ENCODE measurements at places on chromosomes 2 and 18. TPM values are rescaled to one million over a fixed set of nuclear protein-coding genes. Genes with fewer than 3 reads are reported as not detected.
A peak's percentile ranks its signal among the peaks of the same experiment; 100 is the strongest.

Gene DSEL
- 8.7 TPM for total RNA-seq

Gene SPATA3
- not detected for total RNA-seq

Gene SLC11A1
- 19.3 TPM for total RNA-seq

Gene TSPYL6
- total RNA-seq = not detected

Gene UGT1A4
- total RNA-seq = 1.2 TPM

Gene MREG
- total RNA-seq = 6.4 TPM

Gene B4GALT6
- 2.9 TPM for total RNA-seq

Gene CHRND
- total RNA-seq = not detected

Gene MYO3B
- not detected for total RNA-seq

DNA sequence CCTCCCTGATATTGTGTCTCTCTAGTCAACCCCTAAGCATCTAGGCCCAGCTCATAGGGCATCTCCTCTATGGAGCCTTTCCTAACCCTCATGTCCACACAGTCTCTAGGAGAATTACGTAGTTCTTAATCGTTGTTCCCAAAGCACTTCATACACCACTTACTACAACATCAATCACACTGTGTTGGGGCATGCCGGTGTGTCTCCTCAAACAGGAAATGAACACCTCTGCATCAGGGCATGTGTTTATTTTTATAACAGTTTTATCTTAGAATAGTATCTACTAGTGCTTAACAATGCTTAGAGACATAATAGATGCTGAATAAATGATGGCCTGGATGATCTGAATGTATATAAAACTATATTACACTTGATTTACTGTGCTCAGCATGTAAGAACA is 19.7 kb downstream of the CYP1B1 start:
- H3K36me3 ChIP-seq = no peaks in the 10 kb centered on the region
- no peaks in the 10 kb centered on the region for H3K4me1 ChIP-seq
- no peaks in the 10 kb centered on the region for H3K27me3 ChIP-seq
- H3K4me3 ChIP-seq = no peak overlapping the region
- DNase-seq = no peak

- no peak overlapping the region for H3K27ac ChIP-seq
- H3K27me3 ChIP-seq = no peaks in the 10 kb centered on the region
- no peak overlapping the region for H3K4me3 ChIP-seq
- no peak for DNase-seq
- no peaks in the 10 kb centered on the region for H3K4me1 ChIP-seq
Observed at GRCh38 chr2:146624430-146625160, 1220.2 kb upstream of the ACVR2A start.

- no peak overlapping the region for H3K4me3 ChIP-seq
- no peak overlapping the region for H3K27ac ChIP-seq
- DNase-seq = no peak
- H3K4me1 ChIP-seq = no peaks in the 10 kb centered on the region
Observed at GRCh38 chr18:6382963-6383362, 31.7 kb downstream of the L3MBTL4 start.

- no peaks in the 10 kb centered on the region for H3K27me3 ChIP-seq
- H3K36me3 ChIP-seq = no peaks in the 10 kb centered on the region
- H3K4me1 ChIP-seq = no peaks in the 10 kb centered on the region
- no peak overlapping the region for H3K4me3 ChIP-seq
- no peak overlapping the region for H3K27ac ChIP-seq
- DNase-seq = no peak
Observed at GRCh38 chr2:196510246-196510645, 129.3 kb upstream of the CCDC150 start.

- no peaks in the 10 kb centered on the region for H3K36me3 ChIP-seq
- peaks cover 31% of the 10 kb centered on the region for H3K4me1 ChIP-seq
- peak overlapping the region; percentile 84 for H3K27ac ChIP-seq
- no peak overlapping the region for H3K4me3 ChIP-seq
- no peaks in the 10 kb centered on the region for H3K27me3 ChIP-seq
Observed at GRCh38 chr2:43518181-43518580, 77.7 kb downstream of the THADA start.

GRCh38 chr2:51812138-51812866 is 780.4 kb upstream of the NRXN1 start:
- no peaks in the 10 kb centered on the region for H3K27me3 ChIP-seq
- no peak overlapping the region for H3K4me3 ChIP-seq
- H3K4me1 ChIP-seq = no peaks in the 10 kb centered on the region
- no peak for DNase-seq
- H3K36me3 ChIP-seq = no peaks in the 10 kb centered on the region

DNA sequence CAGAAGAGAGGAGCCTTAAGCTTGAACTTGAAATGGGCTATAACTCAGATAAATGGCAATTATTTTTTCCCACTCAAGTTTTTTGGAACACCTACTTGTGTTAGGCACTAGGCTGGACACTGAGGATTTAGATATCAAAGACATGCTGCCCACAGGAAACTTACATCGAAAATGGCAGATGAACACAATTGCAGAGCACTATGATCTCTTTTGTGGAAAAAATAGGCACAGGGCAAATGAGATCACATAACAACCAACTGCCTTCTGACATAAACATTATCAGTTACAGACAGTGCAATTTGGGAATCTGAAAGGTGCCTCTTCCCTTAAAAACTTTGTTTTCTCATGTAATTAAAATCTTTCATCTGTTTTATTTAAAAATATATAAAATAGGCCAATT is 3.8 kb upstream of the IRS1 start:
- peaks cover 36% of the 10 kb centered on the region for H3K4me1 ChIP-seq
- H3K36me3 ChIP-seq = no peaks in the 10 kb centered on the region
- H3K27me3 ChIP-seq = peaks cover 48% of the 10 kb centered on the region
- no peak overlapping the region for H3K4me3 ChIP-seq

- DNase-seq = no peak
- H3K36me3 ChIP-seq = no peaks in the 10 kb centered on the region
- H3K27me3 ChIP-seq = peaks cover 5% of the 10 kb centered on the region
- H3K4me1 ChIP-seq = no peaks in the 10 kb centered on the region
- H3K4me3 ChIP-seq = no peak overlapping the region
Observed at GRCh38 chr2:10253596-10254372, 48.9 kb upstream of the HPCAL1 start.

GRCh38 chr2:58237741-58238140 is 3.4 kb downstream of the FANCL start:
- no peak overlapping the region for H3K27ac ChIP-seq
- no peak overlapping the region for H3K4me3 ChIP-seq
- DNase-seq = no peak
- peaks cover 32% of the 10 kb centered on the region for H3K4me1 ChIP-seq
- no peaks in the 10 kb centered on the region for H3K36me3 ChIP-seq

DNA sequence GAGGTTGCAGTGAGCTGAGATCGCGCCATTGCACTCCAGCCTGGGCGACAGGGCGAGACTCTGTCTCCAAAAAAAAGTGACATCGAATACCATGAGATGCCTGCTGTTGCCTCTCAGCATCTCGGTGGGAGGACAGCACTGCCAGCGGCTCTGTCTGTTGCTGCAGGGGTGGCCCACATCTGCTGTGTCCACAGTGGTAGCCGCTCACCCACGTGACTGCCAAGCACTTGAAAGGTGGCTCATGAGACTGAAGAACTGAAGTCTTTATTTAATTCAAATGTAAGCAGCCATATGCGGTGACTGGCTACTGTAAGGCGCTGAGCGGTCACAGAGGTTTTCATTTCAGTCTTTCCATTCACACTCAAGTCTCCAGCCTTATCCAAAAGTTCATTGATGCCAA is 25.8 kb downstream of the IMPA2 start:
- peaks cover 63% of the 10 kb centered on the region for H3K36me3 ChIP-seq
- no peak overlapping the region for H3K4me3 ChIP-seq
- DNase-seq = no peak

DNA sequence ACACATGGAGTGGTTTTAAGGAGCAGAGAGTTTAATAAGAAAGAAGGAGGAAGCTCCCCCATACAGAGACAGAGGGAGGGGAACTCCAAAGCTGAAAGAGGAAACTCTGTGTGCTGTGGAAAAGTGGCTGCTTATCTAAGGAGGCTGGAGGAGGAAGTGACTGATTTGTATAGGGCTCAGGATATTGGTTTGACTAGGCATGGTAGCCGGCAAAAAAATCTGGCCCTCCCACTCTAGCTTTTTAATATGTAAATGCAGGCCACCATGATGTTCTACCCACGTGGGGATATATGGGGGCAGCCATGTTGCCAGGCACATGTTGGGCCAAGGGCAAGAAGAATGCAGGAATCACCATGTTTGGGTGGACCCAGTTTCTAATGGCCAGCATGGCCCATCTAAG is 64.3 kb downstream of the HNMT start:
- H3K4me3 ChIP-seq = no peak overlapping the region
- H3K27me3 ChIP-seq = no peaks in the 10 kb centered on the region
- H3K27ac ChIP-seq = no peak overlapping the region
- no peaks in the 10 kb centered on the region for H3K4me1 ChIP-seq

GRCh38 chr2:67613227-67613626 is 216.1 kb downstream of the ETAA1 start:
- H3K4me1 ChIP-seq = no peaks in the 10 kb centered on the region
- H3K4me3 ChIP-seq = no peak overlapping the region
- H3K27ac ChIP-seq = no peak overlapping the region
- H3K36me3 ChIP-seq = no peaks in the 10 kb centered on the region
- no peaks in the 10 kb centered on the region for H3K27me3 ChIP-seq

GRCh38 chr2:28231110-28231631 is 161.5 kb upstream of the FOSL2 start:
- H3K27me3 ChIP-seq = no peaks in the 10 kb centered on the region
- peaks cover 57% of the 10 kb centered on the region for H3K4me1 ChIP-seq
- no peaks in the 10 kb centered on the region for H3K36me3 ChIP-seq
- peak; percentile 65 for DNase-seq
- no peak overlapping the region for H3K4me3 ChIP-seq

GRCh38 chr18:28189400-28190239 is 12.7 kb upstream of the CDH2 start:
- no peaks in the 10 kb centered on the region for H3K27me3 ChIP-seq
- DNase-seq = peak; percentile 58
- H3K36me3 ChIP-seq = no peaks in the 10 kb centered on the region
- no peaks in the 10 kb centered on the region for H3K4me1 ChIP-seq
- no peak overlapping the region for H3K27ac ChIP-seq
- H3K4me3 ChIP-seq = no peak overlapping the region

DNA sequence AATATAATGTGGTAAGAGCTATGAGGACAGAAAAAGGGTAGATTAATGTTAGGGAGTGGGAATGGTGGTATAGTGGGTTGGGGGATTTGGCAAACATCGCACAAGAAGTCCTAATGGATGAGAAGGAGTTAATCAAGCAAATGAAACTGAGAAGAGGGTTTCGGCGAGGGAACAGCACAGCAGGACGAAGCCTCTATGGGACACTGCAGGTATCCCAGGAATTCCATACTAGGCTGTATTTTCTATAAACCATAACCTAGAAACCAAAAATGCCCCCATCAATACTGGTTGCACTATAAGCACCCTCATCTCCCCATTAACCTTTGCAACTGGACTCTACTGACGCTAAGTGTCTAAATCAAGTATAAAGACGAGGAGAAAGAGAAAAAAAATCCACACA is 10.3 kb downstream of the WDFY1 start:
- no peak for DNase-seq
- H3K4me1 ChIP-seq = peaks cover 71% of the 10 kb centered on the region
- H3K27ac ChIP-seq = no peak overlapping the region
- no peaks in the 10 kb centered on the region for H3K36me3 ChIP-seq
- H3K4me3 ChIP-seq = no peak overlapping the region
- H3K27me3 ChIP-seq = no peaks in the 10 kb centered on the region
